ENCODE measurements at places on chromosomes 7 and 10.

GRCh38 chr7:43395351-43395750 is 187.6 kb upstream of the STK17A start:
- DNase-seq = no peak

GRCh38 chr10:66521506-66521905 is 404.3 kb upstream of the LRRTM3 start:
- DNase-seq = no peak

DNA sequence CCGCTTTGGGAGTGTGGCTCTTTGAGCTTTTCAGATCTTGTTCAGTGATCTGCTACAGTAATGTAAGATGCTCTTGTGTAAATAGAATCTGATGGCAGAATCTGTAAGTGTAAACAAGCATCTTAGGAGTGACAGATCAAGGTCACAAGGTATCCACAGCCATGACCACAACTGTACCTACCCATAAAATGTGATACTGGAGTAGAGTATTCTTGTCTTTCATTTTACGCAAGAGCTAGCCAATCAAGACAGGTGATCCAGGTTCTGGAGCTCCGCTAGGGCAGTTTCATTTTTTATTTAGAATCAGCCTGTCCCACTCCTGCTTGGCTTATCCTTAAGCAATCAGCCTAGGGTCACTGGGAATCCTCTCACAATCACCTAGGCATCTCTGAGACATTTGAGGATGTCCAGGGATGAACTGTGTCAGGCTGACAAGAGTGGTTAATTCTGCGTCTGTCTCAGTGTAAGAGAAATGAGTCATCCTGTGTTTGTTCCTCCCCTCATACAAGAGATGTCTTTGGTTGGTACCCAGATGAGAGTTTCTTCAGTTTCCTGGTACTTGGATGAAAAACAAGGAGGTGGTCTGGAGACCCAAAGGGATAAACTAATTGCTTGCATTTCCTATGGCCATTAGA is 13.6 kb downstream of the ZNF138 start:
- DNase-seq = no peak

GRCh38 chr7:122789156-122789555 is 86.4 kb upstream of the RNF148 start:
- no peak for DNase-seq

DNA sequence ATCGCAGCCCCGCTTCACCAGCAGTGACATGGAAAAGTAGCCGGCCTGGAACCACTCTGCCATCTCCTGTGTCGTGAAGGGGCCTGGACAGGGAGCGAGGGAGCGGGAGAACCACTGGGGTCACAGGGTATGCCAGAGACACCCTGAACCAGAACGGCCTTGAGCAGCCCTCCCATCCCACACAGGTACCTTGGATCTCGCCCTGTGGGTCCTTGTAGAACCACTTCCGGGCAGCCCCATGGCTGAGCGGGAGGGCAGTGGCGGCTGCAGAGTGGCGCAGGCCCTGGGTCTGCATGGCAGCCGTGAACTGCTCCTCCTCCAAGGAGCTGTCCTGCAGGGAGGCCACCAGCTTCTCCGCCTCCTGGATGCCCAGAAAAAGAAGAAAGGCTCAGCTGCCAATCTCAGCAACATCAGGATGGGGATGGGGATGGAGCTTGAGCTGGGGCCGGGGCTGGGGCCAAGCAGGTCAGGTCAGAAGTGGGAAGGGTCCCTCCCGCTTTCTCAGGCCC is 9.5 kb downstream of the GIGYF1 start:
- DNase-seq = no peak

DNA sequence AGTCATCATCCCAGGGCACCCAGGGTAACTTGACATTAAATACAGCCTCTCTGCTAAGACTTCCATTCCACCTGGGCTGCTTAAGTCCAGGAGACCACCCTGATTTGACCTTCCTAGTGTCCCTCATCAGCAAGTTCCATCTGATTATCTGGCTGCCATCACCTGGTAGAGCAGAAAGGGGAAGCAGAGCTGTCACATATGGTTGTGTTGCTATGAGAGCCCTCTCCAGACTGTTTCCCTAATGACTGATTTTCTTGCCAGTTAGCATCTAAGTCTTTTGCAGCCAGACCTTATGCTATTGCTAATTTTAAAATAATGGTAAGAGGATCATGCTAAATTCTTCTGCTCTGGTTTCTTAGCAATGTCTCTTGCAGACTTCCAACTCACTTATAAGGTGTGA is 38.7 kb downstream of the KCNH2 start:
- DNase-seq = no peak

DNA sequence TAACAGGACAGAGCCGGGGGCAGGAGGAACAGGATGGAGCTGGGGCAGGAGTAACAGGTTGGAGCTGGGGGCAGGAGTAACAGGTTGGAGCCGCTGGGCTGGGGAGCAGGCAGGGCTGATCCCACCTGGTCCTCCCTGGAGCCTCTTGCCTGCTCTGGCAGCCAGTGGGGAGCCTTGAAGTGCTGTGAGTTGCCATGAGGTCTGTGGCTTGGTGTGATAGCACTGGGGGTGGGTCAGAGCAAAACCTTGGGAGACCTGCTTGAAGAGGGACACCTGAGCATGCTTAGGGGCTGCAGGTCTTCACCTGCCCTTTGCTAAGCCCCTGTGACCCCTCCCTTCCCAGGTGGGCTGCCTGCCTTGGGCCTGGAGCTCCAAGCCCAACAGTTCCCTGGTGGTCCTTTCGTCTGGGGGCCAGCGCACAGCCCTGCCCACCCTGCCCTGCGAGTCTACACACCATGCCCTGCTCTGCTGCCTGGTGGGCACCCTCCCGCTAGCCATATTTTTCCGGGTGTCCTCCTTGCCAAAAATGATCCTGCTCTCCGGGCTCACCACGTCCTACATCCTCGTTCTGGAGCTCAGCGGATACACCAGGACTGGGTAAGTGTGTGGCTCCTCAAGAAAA is 111.6 kb downstream of the ADCY1 start:
- DNase-seq = no peak

GRCh38 chr10:697097-697875 is 7.8 kb upstream of the DIP2C start:
- no peak for DNase-seq

GRCh38 chr7:43522406-43523156 is 60.3 kb upstream of the STK17A start:
- DNase-seq = no peak

DNA sequence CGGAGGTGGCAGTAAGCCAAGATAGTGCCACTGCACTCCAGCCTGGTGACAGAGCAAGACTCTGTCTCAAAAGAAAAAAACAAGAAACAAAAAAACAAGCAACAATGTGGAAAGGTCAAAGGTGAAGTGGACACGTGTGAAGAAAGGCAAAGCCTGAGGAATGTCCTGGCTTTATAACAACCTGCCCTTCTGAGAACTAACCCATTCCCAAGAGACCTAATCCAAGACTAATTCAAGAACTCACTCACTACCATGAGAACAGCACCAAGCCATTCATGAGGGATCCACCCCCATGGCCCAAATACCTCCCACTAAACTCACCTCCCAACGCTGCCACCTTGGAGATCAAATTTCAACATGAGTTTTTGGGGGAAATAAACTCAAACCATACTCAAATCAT is 47.5 kb upstream of the KIF5B start:
- no peak for DNase-seq

DNA sequence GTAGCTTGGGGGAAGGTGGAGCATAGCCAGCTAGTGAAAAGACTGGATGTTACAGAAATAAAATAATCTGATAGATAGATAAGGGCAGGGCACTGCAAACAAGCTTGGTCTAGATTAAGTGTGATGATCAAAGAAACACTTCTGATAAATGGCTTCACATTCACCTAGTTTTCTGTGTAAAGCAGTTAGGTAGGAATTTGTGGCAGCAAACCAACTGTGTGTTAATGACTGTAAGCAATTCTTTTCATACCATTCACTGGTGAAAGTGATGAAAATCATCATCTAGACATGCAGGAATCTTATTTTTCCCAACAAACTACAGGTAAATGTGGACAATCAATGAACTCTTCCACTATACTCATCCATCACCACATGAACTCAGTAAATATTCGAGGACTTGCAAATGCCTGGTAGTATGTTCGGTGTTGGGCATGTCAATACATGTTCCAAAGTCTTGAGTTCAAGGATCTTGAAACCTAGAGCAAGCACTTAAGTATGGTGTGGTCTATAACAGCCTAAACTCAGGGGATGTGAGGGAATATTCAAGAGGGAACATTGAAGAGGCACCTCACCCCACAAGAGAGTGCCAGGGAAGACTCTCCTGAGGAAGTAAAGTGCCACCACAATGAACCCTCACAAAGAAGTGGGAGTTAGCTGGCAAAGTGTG is 20.5 kb downstream of the PON3 start:
- no peak for DNase-seq

- DNase-seq = no peak
Observed at GRCh38 chr7:87354749-87355148, 9.3 kb downstream of the CROT start.

DNA sequence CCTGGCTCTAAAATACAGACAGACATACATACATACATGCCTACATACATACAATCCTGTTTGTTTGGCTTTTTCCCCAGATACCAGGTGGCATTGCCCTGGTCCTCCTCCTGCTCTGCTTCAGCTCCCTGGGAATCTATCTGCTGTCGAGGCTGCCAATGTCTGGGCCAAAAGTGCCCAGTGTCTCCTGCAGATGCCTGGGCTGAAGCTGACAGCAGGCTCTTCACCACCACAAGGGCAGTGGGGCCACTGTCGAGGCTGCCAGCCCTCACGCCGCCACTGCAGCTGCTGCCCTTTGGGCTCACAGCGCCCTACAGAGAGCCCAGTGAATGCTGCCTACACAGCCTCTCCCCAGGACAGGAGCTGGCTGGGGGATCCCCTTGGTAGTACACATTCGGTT is 18.0 kb upstream of the STN1 start:
- no peak for DNase-seq

DNA sequence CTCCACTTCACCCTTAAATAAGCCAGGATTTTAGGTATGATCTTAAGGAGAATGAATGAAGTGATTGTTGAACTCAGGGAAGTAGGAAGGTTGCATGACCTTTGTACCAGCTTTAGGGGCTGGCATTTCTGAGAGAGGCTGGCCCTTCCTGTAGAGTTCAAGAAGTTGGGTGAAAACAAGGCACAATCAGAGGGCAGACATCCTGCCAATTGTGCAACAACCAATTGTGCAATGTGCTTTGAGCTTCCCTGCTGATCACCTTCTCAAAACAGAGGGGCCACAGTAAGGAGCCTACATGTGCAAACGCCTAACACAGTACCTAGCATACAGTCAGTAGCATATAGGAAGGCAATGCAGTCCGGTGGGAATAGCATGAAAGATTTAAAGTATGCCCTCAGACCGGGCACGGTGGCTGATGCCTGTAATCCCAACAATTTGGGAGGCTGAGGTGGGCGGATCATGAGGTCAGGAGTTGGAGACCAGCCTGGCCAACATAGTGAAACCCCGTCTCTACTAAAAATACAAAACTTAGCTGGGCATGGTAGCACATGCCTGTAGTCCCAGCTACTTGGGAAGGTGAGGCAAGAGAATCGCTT is 5.4 kb downstream of the CPVL start:
- no peak for DNase-seq

DNA sequence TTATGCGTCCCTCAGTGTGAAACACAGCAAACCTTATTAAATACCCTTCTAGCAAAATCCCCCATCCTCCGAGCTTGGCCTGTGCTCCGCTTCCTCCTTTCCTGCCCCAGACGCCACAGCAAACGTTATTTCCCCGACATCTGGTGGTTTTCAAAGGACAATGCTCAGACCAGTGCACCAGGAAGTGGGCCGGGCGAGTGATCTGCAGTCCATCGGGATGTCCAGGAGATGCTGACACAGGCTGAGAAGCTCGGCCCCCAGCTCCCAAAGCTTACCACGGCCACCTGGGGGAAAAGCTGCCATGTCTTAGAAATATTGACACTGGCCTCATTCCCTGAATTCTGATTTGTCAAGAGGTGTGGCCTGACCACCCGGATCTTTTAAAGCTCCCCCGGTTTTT is 129.5 kb downstream of the PTPRN2 start:
- DNase-seq = no peak

GRCh38 chr10:77601488-77601887 is 36.1 kb downstream of the KCNMA1 start:
- no peak for DNase-seq

- no peak for DNase-seq
Observed at GRCh38 chr7:1385809-1386622, 73.3 kb downstream of the MICALL2 start.

GRCh38 chr7:132030086-132030568 is 473.7 kb upstream of the PODXL start:
- DNase-seq = no peak

- DNase-seq = no peak
Observed at GRCh38 chr10:77289790-77290189, 347.8 kb downstream of the KCNMA1 start.

Measured in CD8-positive, alpha-beta T cell (primary cell).